T47D (cell line): ENCODE measurements at places on chromosomes 2 and 18.

GRCh38 chr2:12032398-12032797, 286.0 kb downstream of the LPIN1 start:
- DNase-seq = no peak

DNA sequence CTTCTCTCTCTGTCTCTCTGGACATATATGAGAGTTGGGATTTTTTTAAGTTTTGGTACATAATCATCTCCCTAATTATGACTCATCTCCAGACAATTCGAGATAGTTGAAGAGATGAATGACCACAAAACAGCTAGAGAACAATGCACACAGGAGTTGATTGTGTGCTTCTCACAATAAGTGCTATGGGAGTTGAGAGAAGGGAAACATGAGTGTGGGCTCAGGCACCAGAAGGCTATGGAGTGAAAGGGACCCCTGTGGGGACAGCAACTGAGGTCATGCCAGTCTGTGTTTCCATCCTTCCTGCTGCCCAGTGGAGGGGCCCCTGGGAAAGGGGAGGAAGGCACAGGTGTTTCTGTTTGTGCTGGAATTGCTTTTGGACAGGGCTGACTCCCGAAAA, 6.5 kb upstream of the YWHAQ start:
- no peak for DNase-seq

DNA sequence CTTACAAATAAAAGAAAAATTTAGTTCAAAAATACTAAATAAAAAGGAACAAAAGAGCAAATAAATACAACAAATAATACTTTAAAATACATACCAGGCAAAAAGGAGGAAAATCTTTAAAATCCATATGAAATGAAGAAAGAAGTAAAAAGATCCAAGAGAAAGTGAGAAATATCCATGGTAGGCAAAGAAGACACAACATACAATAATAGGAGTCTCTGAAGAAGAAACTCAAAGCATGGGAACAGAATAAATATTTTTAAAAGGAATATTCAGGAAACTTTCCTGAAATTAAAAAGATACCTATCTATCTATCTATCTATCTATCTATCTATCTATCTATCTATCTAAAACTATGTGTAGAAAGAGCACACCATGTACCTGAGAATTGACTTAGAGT, 196.8 kb downstream of the TMEM247 start:
- DNase-seq = no peak

GRCh38 chr2:165843351-165843750, 49.3 kb upstream of the GALNT3 start:
- no peak for DNase-seq

DNA sequence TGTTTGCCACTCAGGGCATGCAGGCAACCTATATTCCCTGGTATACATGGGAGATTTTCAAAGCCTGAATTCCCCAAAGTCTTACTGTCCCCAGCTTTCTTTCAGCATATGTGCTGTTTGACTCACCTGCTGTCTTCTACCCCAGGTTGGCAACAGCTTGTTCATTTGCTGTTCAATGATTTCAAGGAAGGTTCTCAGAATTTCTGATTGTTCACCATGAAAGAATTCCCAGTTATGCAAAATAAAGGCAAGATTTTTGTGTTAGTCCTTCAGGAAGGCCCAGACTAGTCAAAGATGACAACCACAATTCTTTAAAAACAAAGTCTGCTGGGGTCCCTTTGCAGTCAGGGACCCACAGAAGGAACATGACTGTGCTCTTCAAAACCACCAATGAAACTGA, 1057.8 kb upstream of the CDH2 start:
- DNase-seq = no peak

DNA sequence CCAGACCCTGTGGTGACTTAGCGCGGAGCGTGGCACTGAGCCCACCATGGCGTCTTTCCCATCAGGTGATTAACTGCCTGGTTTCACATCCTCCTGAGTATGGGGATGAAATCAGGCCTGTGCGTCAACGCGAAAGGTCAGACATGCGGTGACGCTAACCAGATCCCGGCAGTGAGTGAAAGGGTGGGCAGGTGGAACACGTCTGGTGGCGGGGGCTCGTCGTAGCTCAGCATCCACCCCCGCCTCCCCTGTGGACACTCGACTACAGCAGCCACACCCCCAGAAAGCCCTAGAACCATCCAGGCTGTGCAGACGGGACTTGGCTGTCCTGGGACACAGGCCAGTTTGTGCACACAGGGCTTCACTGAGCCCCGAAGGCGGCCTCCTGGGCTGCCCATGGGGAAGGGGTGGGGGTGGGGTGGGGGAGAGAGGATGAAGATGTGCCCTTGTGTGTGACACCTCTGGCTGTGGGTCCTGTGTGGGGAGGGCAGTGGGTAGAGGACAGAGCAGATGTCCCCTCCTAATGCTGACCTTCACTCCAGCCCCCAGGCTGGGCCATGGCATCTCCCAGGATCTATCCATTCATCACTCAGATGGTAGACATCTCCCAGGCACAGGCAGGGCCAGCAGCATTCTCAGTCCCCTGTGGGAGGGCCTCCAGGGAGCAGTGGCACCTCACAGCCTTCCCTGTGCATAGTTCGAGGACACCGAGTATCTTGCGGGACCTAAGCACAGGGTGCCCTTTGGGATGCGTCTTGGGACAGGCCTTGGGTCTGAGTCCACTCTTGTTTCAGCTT, 27.5 kb downstream of the RAMP1 start:
- no peak for DNase-seq

DNA sequence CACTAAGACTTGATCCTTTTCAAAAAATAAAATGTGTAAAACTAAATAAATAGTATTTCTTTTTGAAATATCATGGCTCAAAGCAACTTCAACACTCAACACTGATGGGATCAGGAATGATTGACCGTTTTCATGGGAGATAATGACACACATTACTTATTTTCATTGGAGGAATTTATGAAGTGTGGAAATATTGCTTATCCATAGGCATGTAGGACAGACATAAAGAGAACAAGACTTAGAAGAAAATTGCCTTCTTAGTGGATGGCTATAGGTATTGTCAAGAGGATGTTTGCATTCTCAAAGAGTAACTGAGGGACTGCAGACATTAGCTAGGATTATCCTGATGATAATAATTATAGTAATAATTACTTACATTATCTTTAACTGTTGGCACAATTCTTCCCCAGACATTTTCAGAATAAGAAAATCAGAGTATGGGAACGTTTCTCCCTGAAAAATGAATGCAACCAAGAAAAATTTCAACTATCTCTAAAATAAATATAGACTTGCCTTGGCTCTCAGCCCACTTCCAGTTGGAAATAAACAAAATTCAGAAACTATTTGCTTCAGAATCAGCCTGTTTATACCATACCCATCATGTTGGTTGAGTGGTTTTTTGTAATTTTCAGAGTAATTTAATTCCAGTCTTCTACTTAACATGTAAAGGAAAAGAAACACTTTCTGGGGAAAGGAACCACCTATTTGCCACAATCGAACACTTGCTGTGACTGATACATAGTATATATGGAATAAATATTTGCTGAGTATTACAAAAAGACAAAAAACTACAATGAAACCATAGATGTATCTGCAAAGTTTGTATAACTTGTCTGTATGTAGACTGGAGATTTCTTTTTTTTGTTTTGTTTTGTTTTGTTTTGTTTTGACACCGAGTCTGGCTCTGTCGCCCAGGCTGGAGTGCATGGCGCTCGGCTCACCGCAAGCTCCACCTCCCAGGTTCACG, 165.7 kb downstream of the TMX3 start:
- no peak for DNase-seq

DNA sequence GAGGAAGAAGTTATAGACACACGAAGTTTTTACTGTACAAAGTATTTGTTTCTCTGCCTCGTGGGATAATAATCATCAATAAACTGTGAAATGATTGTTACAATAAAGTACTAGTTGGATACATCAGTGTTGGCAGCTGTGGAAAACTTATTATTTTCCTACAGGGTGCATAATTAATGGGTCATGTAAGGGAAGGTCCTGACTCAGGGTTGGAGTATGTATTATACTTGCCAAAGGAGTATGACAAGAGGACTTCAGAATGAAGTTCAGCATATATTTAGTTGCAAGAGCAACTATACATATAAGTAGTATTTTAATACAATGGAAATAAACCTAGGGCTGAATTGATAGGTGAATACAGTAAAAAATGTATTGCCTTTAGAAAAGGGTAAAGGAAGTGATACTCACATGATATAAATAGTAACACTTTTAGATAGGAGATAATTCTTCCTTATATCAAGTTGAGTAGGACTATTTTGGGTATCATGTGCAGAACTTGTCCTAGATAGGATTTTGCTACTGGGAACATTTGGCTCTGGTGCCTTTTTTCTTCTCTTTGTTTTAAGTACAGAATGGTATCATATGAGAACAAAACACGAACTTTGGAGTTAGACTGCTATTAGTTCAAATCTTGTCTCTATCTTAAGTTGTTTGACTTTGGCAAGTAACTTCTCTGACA, 79.1 kb downstream of the PLCL1 start:
- no peak for DNase-seq

- peak; percentile 16 for DNase-seq
These were observed at the start of gene NAB1 for GRCh38 chr2:190649035-190649797. TSS of gene NAB1 (plus strand) at chr2:190649083. CDS start at chr2:190659177, 10,094 bp downstream.

GRCh38 chr2:172710584-172711047, 25.0 kb upstream of the RAPGEF4 start:
- DNase-seq = peak; percentile 62

DNA sequence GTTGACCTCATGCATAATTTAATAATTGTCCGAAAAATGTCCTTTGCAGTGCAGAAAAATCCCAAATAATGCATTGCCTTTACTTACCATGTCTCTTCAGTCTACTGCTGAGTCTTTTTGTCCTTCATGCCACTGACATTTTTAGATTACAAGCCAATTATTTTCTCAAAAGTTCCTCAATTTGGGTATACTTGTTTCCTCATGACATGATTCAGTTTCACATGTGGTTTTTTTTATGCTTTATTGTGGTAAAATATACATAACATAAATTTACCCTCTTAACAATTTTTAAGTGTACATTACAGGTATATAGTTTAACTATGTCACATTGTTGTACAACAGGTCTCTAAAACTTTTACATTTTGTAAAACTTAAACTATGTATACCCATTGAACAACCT, 81.0 kb downstream of the EPC2 start:
- DNase-seq = no peak

DNA sequence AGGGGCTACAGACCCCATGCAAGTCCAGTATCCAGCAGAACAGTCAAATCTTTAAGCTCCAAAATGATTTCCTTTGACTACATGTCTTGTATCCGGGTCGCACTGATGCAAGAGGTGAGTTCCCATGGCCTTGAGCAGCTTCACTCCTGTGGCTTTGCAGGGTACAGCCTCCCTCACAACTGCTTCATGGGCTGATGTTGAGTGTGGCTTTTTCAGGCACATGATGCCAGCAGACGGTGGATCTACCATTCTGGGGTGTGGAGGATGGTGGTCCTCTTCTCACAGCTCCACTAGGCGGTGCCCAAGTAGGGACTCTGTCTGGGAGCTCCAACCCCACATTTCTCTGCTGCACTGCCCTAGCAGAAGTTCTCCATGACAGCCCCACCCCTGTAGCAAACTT, 208.4 kb downstream of the INSIG2 start:
- DNase-seq = no peak

GRCh38 chr2:216857131-216857550, 2.7 kb downstream of the TNP1 start:
- peak; percentile 6 for DNase-seq

GRCh38 chr18:59656373-59656887, 40.8 kb downstream of the CCBE1 start:
- no peak for DNase-seq

DNA sequence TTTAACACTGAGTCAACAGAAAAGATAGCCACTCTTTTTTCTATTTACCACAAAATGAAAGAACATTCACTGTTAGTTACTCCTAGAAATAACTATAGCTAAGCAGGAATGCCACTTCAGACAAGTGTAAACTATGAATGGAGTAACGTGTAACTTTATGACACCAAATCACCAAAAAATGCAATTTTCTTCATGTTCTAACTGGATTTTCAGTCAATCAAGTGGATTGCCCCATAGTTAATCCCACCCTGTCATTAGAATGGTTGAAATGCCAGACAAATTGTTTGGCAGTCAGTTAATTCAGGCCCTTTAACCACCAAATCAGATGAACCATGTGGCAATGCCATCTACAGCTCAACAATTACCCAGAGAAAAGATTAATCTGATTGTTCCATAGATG, 9.9 kb downstream of the EPHA4 start:
- no peak for DNase-seq

DNA sequence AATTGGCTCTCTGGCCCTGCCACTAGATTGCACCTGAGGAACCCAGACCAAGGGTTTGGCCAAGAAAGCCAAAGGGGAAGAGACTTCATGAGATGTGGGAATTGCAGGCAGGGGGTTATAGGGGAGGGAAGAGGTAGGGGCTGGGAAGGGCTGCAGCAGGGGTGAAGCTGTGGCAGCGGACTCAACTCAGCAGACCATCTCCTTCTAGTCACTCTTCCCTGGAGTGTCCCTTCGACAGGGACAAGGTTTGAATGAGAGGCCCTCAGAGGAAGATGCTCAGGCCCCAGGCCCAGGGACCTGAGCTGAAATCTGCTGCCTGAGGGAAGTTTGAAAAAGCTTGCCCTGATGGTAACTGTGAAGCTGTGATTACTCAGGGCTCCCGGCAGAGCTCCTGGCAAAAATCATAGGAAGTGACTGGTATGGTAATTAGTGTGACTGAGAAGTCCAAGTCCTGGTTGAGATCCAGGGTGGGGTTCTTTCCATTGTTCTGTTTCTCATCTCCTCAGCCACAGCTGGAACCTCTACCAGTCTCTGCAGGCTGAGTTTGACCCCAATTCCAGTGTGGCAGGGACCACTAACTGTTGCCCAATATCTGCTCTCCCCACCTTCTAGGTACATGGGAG, 300.9 kb downstream of the CYP26B1 start:
- no peak for DNase-seq

GRCh38 chr2:214107726-214108125, 303.1 kb upstream of the VWC2L start:
- DNase-seq = no peak

GRCh38 chr2:113257516-113258264, 21.0 kb downstream of the PAX8 start:
- DNase-seq = no peak

DNA sequence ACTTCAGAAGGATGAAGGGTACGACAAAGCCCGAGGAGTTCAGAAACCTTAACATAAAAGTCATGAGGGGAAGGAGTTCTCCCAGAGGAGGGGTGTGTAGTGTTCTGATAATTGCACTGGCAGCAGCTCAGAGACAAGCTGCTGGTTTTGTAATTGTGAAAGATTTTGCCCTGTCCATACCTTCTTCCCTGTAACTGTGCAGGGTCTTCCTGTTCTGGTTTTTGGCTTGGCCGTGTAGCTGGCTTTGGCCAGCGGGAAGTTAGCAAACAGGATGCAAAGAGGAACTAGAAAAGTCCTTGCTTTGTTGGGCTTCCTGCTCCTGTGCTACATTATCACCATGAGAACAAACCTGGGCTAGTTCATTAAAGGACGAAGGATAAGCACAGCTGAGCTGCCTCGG, 160.8 kb downstream of the LPIN1 start:
- DNase-seq = no peak

DNA sequence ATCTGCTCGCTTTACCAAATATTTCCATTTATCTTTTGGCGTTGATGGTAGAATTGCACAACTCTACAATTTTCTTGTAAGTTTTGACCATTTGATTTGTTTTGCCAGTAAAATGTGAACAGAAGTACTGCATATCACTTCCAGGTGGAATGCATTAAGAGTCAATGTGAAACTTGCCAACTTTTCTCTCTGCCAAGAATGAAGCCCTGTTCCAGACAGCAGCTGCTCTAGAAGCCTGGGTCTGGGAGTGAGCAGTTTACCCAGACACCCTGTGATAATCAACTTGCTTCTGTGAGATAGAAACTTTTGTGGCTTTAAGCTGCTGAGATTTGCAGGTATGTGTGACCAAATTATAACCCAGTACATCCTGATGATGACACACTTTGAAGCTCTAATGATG, 115.9 kb upstream of the SYT4 start:
- no peak for DNase-seq
